ENCODE measurements at places on chromosomes 7 and 10. TPM values are rescaled to one million over a fixed set of nuclear protein-coding genes. Genes with fewer than 3 reads are reported as not detected.

DNA sequence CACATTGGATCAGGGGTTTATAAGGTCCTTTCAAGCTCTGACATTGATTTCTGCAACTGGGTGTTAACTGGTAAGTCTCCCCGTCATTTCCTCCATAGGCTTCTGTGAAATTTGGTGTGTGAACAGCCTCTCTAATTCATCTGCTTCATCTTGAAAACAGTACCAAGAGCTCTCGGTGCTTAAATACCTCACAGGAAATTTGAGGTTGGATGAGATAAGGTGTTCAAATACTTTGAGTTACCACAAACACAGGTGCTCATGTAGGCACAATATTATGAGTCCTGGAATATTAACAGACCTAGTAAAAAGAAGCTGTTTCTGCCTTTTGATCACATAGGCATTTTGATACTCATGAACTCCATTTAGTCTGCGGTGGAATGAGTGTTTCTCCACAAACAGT lies 85.2 kb downstream of the RTKN2 start:
- H3K27me3 ChIP-seq = no peaks in the 10 kb centered on the region
- peaks cover 4% of the 10 kb centered on the region for H3K4me1 ChIP-seq
- H3K4me3 ChIP-seq = no peak overlapping the region

GRCh38 chr10:22219308-22219707 lies 1.5 kb upstream of the EBLN1 start:
- no peak overlapping the region for H3K4me3 ChIP-seq
- H3K36me3 ChIP-seq = no peaks in the 10 kb centered on the region
- no peaks in the 10 kb centered on the region for H3K27me3 ChIP-seq

GSTO1 gene
- 47.2 TPM for total RNA-seq

DNA sequence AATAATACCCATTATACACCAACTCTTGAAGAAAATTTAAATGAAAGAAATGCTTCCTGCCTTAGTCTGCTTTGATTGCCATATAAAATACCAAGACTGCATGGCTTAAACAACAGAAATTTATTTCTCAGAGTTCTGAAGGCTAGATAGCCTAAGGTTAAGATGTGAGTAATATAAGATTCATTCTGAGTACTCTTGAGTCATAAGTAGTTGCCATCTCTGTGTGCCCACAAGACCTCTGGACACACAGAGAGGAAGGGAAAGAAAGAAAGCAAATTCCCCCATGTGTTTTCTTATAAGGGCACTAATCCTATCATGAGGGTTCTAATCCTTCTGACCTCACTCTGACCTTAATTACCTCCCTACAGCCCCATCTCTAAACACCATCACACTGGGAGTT lies 201.2 kb downstream of the PTN start:
- H3K36me3 ChIP-seq = no peaks in the 10 kb centered on the region
- H3K27ac ChIP-seq = no peak overlapping the region
- no peaks in the 10 kb centered on the region for H3K27me3 ChIP-seq
- DNase-seq = no peak
- no peaks in the 10 kb centered on the region for H3K4me1 ChIP-seq
- no peak overlapping the region for H3K4me3 ChIP-seq

LRIT1 gene
- total RNA-seq = not detected

All from lung (tissue), 17 donors.